Cardiac fibroblast (primary cell): ENCODE measurements at places on chromosomes 6 and 20.

- DNase-seq: no peak
Measured at GRCh38 chr6:51466427-51466826, 621.0 kb downstream of the PKHD1 start.

GRCh38 chr6:41655646-41656001, 17.4 kb downstream of the MDFI start:
- DNase-seq: no peak

- no peak for DNase-seq
Measured at GRCh38 chr20:25061103-25061799, 3.3 kb upstream of the ACSS1 start.

GRCh38 chr20:12207875-12208274, 290.2 kb downstream of the BTBD3 start:
- DNase-seq: peak; percentile 67

GRCh38 chr6:133553652-133554051, 312.5 kb downstream of the EYA4 start:
- DNase-seq: peak; percentile 79

DNA sequence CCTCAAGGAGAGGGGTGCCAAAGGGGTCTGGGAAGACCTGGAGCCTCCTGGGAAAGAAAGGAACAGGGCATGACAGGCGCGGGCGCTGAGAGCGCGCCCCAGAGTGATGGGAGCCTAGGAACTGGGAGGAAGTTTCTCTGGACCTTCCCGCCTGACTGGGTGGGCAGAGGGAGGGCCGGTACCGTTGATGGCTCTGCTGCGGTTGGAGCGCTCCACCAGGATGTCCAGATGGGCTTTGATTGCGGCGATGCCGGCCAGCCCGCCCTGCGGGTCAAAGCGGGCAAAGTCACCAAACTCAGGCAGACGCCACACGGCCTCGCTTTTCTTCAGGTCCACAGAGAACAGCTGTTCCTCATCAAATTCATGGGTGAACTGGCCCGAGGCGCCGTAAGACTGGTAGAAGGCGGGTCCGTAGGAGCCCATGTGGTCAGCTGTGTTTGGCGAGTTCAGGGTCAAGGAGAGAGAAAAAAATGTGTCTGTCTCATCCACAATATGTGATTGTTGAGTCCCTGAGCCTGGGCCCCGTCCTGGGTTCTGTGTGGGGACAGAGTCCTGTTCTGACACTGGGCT, 1.5 kb downstream of the HLA-DOA start:
- DNase-seq: no peak

DNA sequence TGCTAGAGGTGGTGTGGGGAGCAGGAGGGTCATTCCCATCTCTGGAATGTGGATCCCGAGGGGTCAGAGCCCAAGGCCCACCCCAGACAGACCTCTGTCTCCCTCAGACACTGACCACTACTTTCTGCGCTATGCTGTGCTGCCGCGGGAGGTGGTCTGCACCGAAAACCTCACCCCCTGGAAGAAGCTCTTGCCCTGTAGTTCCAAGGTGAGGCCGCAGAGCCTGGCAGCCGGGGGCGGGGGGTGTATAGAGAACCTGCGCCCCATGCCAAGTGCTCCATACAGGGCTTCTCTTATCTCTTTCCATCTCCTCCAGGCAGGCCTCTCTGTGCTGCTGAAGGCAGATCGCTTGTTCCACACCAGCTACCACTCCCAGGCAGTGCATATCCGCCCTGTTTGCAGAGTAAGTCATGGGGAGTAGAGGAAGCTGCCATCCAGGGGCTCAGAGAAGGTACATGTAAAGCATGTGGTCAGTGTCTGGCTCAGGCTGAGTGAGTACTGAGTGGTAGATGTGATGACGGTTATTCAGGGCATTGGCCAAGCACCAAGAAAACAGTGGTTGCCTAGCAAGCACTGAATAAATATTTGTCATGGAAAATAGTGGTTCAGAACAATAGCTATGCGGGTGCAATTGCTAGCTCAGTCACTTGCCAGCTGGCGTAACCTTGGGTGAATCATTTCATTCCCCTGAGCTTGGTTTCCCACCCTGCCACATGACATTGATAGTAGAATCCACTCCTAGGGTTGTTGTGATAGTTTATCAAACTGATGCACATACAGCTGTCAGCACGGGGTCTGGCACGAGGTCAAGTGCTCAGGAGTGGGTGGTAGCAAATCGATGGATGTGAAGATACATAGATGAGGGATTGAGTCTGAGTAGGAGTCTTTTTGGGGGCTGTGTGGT, 3.5 kb downstream of the PIGT start:
- DNase-seq: peak; percentile 99

DNA sequence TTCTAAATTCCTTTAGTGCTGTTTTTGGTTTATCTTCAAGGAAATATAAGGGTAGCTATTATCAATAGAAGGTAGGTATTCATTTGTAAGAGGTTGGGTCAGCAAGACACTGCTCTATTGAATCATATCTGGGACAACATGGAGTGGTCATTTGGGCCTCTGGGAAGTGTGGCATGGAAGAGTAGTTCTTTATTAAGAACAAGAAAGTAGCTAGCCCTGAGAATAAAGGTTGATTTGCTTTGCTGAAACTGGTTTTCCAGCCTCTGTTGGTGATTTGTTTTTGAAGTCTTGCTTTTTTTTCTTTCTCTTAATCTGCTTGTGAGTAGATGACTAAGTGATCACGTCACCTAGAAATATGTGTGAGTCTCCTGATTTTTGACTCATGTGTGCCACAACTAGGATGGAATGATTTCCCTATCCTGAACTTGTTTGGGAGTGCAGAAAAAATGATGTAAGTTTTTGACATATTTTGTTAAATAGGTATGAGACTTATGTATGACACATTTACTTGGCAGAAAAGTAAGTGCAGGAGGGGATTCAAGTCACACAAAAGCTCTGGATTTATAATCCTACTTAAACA, 381.8 kb downstream of the CENPW start:
- peak; percentile 95 for DNase-seq
